ENCODE measurements at places on chromosomes 12 and 14. TPM values are rescaled to one million over a fixed set of nuclear protein-coding genes. Genes with fewer than 3 reads are reported as not detected.

- DNase-seq = no peak
Measured at GRCh38 chr14:105185973-105186372, 4.9 kb upstream of the NUDT14 start.

DNA sequence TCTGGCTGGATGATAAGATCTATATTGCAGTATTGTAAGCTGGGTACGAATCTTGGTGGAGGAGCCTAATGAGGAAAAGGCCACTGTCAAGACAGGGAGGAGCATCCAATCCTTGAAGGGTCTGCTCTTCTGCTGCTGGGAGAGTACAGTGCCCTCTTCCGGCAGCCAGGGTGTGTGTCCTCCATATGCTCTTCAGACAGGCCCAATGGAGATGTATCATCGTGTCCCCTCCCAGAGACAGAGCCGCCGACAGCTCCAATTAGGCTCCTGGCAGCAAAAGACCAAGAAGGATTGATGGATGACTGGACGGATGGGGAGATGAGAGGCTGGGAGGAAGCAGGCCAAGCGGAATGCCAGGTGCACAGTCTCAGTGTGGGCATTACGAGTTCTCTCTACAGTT is 51.6 kb upstream of the PIWIL1 start:
- DNase-seq = no peak

- peak; percentile 57 for DNase-seq
Measured at GRCh38 chr12:171743-172676, 41.9 kb downstream of the SLC6A12 start.

DNA sequence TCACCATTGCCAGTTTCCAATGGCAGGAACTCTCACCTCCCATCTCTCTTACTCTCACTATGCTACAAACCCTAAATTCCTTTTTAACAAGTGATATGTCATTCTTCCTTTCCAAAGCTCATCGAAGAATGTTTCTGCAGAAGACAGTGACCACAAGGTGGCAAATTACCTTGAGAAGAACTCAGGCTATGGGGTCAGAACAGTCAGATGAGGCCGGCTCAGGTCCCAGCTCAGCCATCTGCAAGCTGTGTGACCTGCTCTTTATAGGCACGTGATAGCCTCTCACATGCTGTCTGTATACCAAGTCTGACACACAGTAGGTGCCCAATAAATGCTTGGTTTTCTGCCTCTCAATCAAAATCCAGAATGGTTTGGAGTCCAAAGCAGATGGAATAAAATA is 80.7 kb downstream of the FOXN3 start:
- DNase-seq = no peak

DNA sequence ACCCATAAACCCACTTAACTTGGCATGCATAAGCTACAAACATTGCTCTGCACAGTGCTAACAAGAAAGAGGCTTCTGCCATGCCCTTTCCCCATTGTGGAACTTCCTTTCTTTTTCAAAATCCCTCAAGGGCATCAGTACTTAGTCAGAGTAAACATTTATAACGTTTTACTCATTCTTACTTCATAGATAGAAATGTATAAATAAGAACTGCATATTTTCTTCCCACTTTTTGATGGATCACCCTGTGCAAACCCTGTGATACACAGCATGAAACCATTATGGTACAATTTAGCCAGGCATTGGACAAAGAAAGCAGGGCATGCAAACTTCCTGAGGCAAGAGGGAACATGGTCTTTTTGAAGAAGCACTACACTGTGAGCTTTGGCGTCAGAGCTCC is 113.8 kb upstream of the FOXG1 start:
- DNase-seq = no peak

DNA sequence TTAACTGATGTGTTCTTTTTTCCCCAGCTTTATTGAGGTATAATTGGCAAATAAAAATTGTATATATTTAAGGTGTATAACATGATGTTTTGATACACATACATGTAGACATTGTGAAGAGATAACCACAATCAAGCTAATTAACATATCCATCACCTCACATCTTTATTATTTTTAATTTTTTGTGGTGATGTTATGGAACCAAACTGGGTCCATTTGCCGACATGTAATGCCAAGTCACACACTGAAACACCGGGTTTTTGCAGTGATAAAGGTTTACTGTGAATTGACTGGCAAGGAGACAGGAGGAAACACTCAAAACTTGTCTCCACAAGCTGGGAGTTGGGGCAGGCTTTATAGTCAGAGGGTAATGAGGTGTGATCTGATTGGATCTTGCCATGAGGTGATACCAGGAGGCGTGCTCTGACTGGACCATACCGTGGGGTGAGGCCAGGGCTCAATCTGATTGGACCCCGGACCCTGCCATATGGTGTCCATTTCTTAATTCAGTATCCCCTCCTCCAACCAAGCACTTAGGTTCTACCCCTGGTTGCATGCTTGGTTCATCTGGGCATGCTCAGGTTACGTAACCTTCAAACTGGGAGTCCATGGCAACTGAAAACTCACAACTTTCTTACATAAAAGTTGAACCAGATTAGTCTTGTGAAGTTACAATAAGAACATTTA is 11.8 kb upstream of the WSCD2 start:
- DNase-seq = no peak

DNA sequence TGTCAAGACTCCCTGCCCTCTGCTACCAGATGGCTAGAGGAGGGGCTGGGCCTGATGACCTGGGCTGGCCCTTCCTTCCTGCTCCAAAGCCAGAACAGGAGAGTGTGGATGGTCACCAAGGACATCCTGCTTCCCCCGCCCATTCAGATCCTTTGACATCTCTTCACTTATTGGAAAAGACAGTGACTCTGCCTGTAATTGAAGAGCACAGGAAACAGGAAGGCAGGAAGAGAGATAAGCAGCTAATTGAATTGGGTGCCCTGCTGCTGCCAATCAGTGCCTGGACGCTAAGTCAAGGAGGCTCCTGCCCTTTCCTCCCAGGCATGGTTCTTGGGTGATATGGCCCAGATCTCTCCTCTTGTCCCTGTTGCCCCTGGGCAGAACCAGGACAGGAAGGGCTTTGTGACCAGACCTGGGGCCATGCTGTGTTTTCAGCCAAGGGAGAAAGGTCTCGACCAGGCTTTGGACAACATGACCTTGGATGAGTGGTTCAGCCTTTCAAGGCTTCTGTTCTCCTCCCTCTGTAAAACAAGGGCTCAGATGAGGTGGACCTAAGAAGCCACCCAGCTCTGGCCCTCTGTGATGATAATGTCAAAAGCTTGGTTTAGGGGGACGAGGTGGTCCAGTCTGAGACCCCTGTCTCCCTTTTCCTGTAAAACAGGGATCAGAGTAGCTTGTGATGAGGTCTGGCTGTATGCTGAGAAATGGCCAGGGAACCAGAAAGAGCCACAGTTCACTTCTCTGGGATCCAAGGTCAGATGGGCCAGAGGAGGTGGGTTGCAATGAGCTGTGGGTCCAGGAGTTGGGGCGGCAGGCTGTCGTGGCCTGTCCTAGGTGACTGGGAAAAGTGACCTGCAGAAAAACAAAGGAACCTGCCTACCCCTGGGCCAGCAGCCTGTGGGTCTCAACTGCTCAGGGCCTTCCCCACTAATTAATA is 38.8 kb downstream of the FAM222A start:
- no peak for DNase-seq

- no peak for DNase-seq
Measured at GRCh38 chr12:96828169-96828789, 78.8 kb upstream of the NEDD1 start.

GRCh38 chr12:18998343-18999261 is 130.9 kb upstream of the PLEKHA5 start:
- DNase-seq = no peak

DNA sequence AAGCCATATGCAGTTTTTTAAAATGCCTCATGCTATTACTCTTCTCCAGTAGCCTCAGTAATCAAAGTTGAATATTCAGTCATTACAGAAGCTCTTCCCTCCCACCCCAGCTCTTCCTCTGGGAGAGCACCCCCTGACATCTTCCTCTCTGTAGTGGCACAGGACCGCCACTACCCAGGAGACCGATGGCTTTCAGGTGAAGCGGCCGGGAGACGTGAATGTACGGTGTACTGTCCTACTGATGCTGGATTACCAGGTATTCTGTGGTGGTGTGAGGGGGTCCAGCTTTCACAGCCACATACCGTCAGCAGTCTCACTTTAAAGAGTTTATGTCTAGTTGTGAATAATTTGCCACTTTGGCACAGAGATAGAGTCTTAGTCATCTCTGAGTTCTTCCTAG is 4.6 kb downstream of the SMARCD1 start:
- DNase-seq = no peak

- DNase-seq = no peak
Measured at GRCh38 chr12:90915353-90915752, 39.6 kb downstream of the CCER1 start.

DNA sequence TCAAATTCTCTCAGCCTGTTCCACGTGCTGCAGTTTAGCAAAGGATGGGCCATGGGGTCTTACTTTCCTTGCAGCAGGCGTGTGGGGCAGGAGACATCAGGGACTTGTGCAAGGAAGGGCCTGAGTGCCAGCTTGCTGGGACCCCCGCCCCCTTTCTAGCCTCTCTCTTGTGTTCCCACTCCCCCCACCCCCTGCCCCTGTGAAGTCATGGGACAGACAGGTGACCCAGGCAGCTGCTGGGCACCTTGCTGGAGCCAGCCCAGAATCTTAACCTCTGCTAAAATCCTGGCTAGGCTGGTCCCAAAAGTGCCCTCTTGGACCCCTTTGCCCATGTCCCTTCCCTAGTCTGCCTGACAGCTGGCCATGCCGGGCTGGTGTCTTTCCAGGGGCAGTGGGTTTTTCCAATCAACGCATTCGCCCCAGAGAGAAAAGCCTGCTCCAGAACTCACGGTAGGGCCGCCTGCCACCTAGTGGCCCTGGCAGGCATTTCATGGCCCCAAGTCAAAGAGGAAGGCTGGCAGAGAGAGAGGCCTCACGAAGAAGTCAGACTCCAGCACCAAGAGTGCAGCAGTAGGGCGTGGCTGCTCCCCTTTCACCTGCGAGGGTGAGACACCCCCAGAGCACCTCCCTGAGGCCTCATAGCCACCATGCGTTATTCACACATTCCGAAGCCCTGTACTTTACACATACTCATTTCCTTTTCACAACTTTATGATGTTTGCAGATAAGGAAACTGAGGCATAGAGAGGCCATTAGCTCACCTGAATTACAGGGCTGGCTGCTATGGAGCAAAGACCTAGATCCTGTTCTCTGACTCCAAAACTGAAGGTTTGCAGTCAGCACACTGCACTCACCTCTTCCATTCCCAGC is 67.4 kb downstream of the LGMN start:
- DNase-seq = peak; percentile 83

GRCh38 chr12:114425031-114425626 is 19.2 kb upstream of the TBX5 start:
- no peak for DNase-seq

DNA sequence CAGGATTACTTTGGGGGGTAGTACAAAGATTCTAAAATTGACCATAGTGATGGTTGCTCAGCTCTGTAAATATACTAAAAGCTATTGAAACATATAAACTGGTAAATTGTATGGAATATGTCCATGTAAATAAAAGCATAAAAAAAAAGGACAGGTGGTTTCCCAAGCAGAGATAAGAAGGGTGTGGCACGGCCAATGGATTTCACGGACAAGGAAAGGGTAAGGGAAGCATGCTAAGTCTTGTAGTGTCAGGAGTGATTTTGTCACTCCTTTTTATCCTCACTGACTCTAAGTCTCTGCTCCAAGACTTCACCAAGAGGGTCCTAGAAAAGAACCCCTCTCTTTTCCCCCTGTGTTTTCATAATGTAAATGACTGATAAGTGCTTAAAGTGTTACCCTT is 229.2 kb downstream of the SPTSSA start:
- DNase-seq = peak; percentile 55

GRCh38 chr14:95313190-95313589 is 6.5 kb downstream of the CLMN start:
- DNase-seq = no peak

DNA sequence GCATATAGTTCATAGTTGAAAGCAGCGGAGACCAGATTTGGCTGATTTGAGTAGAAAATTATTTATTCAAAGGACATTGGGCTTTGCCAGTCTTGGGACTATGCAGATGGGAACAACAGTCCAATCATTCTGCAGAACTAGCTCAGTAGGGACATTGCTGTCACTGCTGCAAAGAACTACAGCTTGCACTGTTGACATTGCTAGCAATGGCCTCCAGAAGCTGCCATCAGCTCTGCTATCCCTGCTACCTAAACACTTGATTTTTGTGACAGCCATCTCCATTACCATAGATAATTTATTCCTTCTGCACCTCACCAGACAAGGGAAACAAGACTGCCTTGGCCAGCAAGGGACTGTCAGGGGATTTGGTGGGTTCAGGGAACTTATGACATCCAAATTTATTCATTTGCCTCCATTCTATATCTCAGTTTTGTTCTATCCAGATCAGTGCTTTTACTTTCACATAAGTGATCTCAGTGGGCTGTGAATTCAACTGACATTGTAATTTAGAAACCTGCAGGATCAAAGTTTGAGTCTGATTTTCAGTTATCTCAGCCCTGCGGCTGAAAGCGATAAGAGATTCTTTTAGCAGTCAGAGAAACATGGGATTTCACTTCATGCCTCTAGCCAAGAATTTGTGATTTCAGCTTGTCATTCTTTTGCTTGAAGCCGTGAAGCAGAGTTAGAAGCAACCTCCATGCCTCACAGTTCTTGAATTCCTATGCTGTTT is 136.7 kb upstream of the FBXO33 start:
- no peak for DNase-seq

DNA sequence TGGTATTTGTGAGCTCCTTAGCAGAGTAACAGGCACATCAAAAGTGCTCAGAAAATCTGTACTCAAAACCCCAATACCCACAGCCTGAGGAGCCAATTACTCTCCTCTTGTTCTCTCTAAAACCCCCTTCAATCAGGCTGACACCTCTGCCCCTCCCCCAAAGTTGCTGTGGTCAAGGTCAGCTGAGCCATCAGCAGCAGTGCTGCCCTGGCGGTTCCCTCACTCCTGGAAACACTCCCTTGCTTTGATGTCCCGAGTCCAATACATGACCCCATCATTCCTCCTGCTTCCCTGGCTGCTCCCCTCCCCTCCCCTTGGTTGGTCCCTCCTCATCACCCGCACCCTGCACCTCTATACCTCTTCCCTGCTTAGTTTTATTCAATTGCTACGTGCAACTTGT is 57.2 kb upstream of the C14orf132 start:
- no peak for DNase-seq

- DNase-seq = no peak
Measured at GRCh38 chr14:58455593-58456265, 28.2 kb downstream of the KIAA0586 start.

DNA sequence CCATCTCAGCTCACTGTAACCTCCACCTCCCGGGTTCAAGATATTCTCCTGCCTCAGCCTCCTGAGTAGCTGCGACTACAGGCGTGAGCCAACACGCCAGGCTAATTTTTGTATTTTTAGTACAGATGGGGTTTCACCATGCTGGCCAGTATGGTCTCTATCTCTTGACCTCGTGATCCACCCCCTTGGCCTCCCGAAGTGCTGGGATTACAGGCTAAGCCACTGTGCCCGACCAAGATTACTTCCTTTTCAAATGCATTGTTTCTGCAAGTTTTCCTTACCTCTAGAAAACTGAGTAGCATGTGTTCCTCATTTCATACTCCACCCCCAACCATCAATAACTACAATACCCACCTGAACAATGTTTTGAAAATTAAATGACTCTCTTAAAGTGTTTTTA is 13.1 kb downstream of the ARF6 start:
- peak; percentile 13 for DNase-seq

The ADSS1 gene
- 4.0 TPM for total RNA-seq

The HOXC10 gene
- not detected for total RNA-seq

The USP44 gene
- 0.80 TPM for total RNA-seq

The ARL6IP4 gene
- total RNA-seq = 192 TPM

The ANO4 gene
- total RNA-seq = 0.32 TPM

The ZFHX2 gene
- 1.8 TPM for total RNA-seq

The BICDL1 gene
- total RNA-seq = 5.0 TPM

The CCDC88C gene
- 48.0 TPM for total RNA-seq

The SMIM41 gene
- 0.58 TPM for total RNA-seq

The ITGA7 gene
- total RNA-seq = 64.4 TPM

The RGS6 gene
- total RNA-seq = 0.45 TPM

The RBM23 gene
- 67.7 TPM for total RNA-seq

The MANSC1 gene
- total RNA-seq = 66.0 TPM
